ENCODE measurements at places on chromosomes 2 and 18.
A peak's percentile ranks its signal among the peaks of the same experiment; 100 is the strongest.

DNA sequence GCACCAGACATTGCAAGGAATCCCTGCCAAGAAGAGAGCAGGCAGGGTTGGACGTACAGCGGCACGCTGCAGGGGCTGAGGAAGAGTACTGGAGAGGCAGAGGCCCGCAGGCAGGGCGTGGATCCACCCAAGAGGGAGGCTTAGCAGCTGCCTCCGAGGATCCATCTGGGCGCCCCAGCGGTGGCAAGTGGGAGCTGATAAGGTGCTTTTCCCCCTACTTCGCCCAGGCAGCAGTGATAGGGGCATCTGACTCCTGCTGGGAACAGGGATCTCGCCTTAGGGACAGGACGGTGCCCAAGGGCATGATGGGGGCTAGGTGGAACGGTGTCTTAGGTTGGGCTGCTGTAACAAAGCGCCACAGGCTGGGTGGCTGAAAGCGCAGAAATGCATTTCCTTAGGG is 67.4 kb upstream of the HS6ST1 start:
- no peak for DNase-seq

GRCh38 chr2:239039479-239039861 is 191.6 kb downstream of the TWIST2 start:
- no peak for DNase-seq

DNA sequence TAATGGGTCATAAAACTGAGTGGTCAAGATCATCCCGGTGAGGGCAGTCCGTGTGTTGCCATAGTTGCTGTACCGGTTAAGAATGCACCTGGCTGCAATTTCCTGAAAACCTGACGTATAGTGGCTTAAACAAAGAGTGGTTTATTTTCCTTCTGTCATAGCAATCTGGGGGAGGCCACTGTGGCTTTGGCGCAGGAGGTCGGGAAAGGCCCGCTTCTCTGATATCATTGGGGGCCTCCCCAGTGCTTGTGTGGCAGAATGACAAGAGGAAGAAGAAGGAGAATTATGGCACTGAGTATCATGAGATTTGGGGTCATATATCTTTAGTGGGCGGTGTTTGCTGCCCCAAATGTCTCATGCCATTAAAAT is 4.4 kb downstream of the C2orf92 start:
- DNase-seq = no peak

GRCh38 chr18:54263904-54264336 is 5.4 kb upstream of the POLI start:
- no peak for DNase-seq

DNA sequence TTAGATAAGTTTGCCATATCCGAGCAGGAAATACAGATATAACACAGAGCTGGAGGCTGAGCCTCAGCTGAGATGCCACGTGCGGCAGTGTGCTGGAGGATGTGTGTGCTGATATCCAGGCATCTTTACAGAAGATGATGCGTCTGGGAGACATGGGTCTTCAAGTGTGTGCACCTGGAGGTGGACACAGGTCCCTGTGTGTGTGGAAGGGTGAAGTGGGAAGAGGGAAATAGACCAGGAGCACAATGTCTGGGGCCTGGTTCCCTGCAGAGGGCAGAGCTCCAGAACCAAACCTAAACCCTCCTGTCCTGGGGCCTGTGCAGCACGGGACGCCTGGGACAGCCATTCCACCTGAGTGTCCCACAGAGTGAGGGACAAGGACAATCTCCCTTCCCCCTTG is 180.3 kb upstream of the RAB12 start:
- no peak for DNase-seq

- no peak for DNase-seq
Observed at GRCh38 chr18:48956356-48956755, 5.6 kb upstream of the SMAD7 start.

DNA sequence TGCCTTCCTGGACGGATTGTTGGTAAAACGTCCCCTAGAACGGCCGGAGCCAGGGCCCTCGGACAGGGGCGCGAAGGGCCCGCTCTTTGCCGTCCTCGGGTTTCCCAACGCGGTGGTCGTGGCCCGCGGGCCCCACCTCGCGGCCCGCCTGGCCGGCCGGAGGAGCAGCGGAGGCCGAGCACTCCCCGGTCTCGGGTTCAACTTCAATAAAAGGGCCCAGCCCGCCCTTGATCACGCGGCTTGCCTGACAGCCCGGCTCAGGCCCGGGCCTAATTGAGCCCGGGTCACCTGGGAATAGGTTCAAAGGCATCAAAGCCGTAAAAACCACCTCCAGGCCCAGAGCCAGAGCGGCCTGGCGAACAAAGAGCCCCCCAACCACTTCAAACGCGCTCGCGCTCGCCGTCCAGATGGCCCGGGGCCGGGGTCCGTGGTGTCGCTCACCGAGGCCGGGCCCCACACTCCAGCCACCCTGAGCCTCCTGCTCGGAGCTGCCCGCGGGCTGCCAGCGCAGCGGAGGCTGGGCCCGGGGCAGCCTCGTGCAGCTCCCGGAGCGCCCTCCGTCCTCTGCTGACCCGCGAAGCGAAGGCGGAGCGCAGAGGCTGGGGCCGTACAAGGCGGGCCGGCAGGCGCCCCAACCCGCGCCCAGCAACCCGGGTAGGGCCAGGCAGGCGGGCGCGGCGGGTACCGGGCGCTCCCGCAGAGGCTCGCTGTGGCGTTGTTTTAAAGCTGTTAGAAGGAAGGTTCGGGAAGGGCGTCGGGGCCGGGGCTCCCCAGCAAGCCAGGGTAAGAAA is 1.1 kb upstream of the TWIST2 start:
- DNase-seq = no peak

DNA sequence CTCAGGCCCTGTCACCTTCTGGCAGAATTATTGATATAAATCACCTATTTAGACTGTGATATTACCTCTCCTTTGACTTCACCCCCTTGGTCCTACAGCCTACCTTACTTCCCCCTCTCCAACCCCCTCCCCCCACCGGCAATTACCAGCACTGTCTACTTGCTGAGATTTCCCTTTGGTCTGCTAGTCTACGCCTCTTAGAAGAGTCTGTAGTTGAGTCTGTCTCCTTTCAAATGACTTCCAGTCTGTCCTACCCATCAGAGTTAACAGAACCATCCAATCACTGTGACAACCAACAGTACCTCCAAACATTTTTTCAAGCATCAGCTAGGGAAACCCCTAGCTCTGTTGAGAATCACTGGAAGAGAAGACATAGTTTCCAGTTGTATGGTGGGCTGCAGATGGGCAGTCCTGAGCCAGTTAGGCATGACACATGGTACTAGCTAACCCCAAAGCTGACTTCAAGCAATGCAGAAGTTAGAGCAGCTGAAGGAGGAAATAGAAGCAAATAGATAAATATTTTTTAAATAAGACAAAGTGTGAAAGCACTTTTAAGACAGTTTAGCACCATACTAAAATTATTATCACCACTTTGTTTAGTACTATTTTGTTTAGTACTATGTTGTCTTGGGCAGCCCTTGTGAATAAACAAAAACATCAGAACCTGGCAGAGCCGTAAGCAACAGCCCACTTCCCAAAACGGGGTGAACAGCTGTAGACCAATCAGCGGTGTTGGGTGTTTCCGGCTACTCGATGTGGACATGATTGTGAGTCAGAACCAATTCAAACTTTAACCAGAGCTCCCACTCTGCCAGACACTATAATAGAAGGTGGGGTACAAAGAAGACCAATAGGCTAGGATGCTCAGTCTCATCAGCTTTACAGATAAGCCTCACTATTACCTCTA is 2.7 kb upstream of the ASNSD1 start:
- DNase-seq = peak; percentile 50

- no peak for DNase-seq
Observed at GRCh38 chr2:68537011-68537410, 69.6 kb downstream of the APLF start.

GRCh38 chr2:185221-185620 is 78.6 kb downstream of the SH3YL1 start:
- no peak for DNase-seq

GRCh38 chr2:241111440-241111805 is 9.3 kb upstream of the MTERF4 start:
- DNase-seq = peak; percentile 28

DNA sequence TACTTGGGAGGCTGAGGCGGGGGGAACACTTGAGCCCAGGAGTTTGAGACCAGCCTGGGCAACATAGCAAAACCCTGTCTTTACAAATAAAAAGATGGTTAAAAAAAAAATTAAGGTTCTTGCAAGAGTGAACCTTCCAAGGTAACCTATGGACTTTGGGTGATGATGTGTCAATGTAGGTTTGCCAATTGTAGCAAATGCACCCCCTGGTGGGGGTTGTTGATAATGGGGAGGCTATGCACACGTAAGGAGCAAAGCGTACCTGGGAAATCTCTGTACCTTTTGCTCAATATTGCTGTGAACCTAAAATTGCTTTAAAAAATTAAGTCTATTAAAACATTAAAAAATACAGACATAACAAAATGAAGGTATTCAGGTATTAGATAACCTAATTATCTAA is 70.4 kb downstream of the CWC22 start:
- DNase-seq = no peak

All from CD4-positive, alpha-beta T cell treated with Interleukin-6 at 100 ng/mL for 8 hours (primary cell).